Cerebellar nuclear complex (tissue), 1 donor: ENCODE measurements at places on chromosomes 11 and 22.

DNA sequence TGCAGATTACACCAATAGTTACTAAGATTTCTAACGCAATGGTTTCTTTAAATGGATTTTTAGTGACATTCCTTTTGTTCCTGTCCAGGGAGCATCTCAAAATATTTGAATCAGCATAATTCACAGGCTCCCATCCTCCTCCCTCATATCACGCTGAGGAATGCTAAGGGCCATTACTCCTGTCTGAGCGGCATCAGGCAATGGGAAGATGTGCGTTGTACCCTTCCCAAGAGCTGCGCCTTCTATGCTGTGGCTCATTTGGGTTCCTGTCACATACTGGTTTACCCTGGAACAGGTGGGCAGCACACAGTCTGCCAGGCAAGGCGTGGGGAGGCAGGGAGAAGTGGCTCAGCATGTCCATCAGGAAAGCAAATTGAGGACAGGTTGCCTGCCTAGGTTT is 121.9 kb downstream of the DBX1 start:
- no peak for DNase-seq

GRCh38 chr11:58275002-58275401 is 6.9 kb upstream of the OR10W1 start:
- DNase-seq = no peak

GRCh38 chr22:46050451-46050845 is 73.5 kb upstream of the WNT7B start:
- DNase-seq = no peak

DNA sequence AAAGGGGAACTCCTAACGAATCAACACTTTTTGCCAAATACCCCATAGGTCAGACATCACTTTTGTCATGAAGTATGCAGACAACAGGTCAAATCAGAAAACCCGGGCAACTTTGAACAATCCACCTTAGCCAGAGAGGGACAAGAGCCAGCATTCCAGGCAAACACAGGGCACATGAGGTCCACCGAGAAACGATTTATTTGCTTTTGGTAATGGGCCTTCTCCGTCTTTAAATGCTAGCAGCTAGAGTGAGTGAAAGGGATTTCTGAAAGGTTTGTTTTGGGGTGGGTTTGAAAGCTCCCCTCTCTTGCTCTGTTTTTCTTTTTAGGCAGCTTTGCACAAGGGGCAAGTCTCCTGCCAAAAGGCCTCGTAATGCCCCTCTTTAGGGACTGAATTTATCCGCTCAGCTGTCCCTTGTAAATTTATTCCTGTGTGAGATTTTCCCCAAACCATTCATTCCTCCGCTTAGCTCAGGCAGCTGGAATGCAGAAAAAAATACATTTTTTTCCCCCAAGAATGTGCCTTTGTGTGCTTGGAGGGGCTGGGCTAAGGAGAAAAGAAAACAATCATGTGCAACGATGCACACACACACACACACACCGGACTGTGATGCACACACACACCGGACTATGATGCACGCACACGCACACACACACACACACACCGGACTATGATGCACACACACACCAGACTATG is 196.9 kb downstream of the SNX19 start:
- DNase-seq = no peak

- DNase-seq = no peak
These were observed 124.3 kb downstream of the TRIM29 start for GRCh38 chr11:120013325-120014250.

DNA sequence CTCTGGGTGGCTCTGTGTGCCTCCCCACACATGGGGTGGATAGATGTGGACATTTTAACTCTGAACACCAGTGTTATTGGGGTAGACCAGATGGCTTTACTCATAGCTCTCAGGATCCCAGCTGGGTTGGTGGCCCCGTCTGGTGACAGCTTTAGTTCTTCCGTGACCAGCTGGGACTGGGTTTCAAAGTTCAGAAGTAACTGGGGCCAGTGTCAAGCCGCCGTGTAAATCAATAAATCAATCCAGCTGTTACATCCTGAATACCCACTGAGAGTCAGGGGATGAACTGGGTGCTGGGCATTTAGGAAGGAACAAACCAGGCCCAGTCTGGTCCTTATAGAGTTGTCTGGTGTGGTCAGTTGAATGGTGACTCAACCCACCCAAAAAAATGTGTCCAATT is 269.4 kb downstream of the CTTN start:
- DNase-seq = no peak

DNA sequence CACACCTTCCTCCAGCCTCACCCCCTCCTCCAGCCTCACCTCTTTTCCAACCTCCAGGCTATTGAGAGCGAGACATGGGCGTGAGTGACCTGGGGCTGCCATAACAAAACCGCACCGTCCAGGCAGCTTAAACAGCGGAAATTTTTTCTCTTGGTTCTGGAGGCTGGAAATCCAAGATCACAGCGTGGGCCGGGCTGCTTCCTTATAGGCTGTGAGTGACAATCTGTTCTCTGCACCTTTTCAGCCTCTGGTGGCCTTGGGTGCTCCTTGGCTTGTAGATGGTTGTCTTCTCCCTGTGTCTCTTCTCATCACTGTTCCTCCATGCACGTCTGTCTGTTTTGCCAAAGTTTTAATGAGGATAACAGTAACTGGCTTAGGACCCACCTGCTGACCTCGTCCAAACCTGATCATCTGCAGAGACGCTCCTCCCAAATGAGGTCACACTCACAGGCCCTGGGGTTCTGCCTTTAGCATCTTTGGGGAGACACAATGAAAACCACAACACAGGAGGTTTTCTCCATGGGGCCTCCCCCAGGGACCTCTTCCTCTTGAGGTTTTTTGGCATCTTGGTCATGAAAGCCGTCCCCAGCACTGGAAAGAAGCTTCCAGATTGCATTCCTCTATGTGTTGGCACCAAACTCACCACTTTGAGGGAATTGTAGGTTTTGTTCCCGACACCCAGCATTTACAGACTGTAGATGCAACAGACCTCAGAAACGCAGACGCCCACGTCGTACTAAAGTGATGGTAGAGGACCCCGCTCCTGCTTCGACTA is 878.1 kb downstream of the BRD1 start:
- no peak for DNase-seq

GRCh38 chr11:47060807-47061206 is 115.9 kb downstream of the ARFGAP2 start:
- no peak for DNase-seq

DNA sequence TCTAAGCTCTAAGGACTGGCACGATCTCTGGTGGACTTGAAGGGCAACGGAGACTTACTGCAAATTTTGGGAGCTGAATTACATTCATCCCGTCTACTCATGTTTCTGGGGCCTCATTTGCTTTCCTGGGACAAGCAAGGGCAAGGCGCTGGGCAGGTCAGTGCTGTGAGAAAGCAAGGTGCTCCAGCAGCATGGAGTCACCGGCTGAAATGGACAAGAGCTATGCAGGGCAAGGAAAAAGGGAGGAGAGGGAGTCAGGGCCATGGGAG is 25.6 kb downstream of the FLI1 start:
- no peak for DNase-seq

GRCh38 chr11:18392434-18393321 is 1.7 kb upstream of the LDHA start:
- no peak for DNase-seq

- no peak for DNase-seq
These were observed 257.8 kb upstream of the LUZP2 start for GRCh38 chr11:24238771-24239645.

DNA sequence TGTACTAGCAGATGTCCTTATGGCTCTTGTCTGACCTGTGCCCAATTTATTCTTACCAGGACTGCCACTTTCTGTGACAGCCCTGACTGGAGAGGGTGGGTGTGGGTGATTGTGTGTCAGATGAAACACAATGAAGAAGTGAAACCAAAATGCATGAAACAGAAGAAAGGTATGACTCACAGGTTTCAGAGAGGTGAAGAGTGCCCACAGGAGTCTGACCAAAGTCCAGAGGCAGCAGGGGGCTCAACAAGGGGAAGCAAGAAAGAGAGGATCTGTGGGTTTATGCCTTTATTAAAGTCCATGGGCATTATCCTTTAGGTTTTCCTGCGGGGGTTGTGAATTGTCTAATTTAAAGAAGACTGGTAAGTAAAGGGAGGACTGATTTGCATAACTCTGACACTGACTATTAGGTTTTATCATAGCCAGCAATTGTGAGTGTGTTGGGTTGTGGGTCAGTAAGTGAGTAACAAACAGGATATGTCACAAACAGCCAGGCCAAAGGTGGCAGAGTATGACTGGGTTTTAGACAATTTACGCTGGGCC is 3.9 kb upstream of the OR4C6 start:
- DNase-seq = no peak

- DNase-seq = no peak
These were observed 26.2 kb downstream of the TCP11L1 start for GRCh38 chr11:33065445-33066178.

GRCh38 chr11:15189641-15190365 is 75.1 kb downstream of the INSC start:
- DNase-seq = no peak

GRCh38 chr22:47837703-47838102 is 1075.3 kb downstream of the TBC1D22A start:
- DNase-seq = no peak

GRCh38 chr22:22161924-22162851 is 82.4 kb upstream of the VPREB1 start:
- no peak for DNase-seq

- DNase-seq = no peak
These were observed 116.8 kb downstream of the WNT7B start for GRCh38 chr22:45860201-45860600.

DNA sequence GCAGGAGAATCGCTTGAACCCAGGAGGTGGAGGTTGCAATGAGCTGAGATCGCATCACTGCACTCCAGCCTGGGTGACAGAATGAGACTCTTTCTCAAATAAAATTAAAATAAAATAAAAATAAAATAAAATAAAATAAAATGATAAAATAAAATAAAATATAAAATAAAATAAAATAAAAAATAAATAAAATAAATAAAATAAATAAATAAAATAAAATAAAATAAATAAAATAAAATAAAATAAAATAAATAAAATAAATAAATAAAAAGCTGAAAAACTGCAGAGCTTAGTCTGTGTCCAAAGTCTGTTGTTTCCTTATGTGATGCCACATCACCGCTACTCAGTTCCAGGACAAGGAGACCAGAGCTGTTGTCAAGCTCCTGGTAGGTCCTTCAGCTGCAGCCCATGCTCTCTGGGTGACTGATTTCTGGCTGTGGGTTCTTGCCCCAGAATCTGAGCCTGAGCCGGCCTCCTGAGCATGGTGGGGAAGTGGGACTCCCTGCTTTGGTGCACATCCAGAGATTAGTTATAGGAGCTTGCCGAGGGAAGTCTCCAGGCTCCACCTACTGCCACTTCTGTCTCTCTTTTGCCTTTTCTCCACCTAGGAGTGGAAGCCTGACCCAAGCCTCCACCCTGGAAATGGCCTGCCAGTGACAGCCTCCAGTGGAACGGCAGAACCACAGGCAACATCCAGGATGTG is 31.3 kb upstream of the ADA2 start:
- no peak for DNase-seq

DNA sequence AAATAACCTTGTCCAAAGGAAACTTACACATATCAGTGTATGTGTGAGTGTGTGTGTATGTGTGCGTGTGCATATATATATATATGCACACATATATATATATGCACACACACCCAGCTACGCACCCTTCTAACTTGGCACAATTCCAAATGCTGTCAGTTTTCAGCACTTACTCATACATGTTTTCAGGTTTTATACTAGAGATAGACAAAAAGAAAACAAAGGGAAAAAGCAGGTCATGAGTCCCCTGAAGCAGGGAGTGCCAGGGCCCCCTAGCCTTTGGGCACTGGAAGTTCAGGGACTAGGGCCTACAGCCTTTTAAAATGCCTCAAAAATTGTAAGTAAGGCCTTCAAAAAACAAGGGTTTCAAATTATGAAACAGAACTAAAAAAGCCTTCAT is 265.4 kb downstream of the CADM1 start:
- DNase-seq = no peak

GRCh38 chr11:13947379-13947778 is 15.1 kb upstream of the SPON1 start:
- DNase-seq = no peak

- no peak for DNase-seq
These were observed 9.0 kb downstream of the CLPB start for GRCh38 chr11:72425053-72425980.

DNA sequence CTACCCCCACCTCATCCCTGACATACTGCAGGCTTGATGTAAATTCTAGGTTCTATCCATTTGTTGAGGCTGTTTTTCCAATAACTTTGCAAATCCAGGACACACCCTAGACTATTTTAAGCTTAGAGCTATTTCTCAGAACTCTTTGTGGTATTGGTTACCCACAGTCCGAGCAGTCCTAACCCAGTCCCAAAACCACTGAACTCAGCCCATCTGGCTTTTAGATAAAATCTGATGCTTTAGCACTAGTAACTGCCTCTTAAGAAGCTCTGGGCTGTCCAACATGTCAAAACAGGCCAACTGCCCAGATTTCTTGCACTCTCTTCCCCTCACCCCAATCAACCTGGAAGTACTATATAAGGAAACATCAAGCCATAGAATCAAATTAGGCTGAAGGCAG is 344.4 kb upstream of the CADM1 start:
- no peak for DNase-seq

GRCh38 chr22:24183321-24184031 is 2.2 kb downstream of the SUSD2 start:
- DNase-seq = no peak

GRCh38 chr22:20010307-20011122 is 6.1 kb downstream of the ARVCF start:
- no peak for DNase-seq
